Dorsolateral prefrontal cortex (tissue), 122 donors: ENCODE measurements at places on chromosomes 1 and 21.

- no peak for DNase-seq
These were observed 12.5 kb downstream of the EPS15 start for GRCh38 chr1:51506537-51506936.

DNA sequence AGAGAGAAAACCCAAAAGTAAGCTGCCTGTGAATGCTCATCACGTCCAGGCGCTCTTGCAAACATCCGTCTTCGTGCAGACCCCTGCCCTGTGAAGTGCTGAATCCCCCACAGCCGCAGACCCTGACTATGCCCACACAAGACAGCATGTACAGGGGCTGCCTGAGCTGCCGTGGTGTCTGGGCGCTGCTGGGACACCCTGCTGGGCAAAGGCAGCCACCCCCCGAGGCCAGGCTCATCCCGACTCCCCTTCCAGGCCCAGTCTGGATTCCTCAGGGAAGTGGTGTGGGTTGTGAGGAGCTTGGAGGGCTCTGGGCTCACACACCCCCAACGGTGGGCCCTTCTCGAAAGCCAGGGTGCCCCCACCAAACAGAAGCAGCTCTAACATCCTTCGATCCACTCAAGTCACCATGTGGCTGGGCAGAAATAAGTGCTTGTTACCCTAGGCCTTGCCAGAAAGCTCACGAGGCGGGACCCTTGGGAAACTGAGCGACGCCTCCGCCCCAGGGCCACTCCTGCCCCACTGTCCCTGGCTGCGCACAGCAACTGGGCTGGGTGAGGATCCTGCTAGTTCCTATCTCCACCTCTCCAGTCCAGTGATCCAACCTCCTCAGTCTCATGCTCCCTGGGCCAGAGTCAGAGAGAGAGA, 4.8 kb upstream of the WNT9A start:
- DNase-seq, result no peak

DNA sequence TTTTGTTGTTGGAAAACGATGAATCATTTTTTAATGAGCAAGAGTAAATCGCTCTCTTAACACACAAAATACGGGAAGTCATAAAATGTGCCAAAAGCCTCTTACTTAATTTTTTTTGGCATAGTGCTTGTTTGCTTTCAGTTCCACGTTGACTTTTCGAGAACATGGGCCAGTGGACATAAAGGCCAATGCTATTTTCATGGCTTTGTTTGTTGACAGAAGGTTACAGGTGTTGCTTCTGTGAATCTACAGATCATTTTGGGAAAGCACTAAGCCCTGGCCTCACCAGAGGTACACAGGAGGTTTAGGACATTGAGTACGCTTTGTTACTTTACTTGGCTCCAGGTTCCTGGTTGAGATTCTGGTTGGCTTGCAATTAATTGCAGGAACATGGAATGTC, 199.4 kb upstream of the HMCN1 start:
- DNase-seq, result no peak

GRCh38 chr1:228894442-228894989, 159.2 kb downstream of the RHOU start:
- DNase-seq, result no peak

DNA sequence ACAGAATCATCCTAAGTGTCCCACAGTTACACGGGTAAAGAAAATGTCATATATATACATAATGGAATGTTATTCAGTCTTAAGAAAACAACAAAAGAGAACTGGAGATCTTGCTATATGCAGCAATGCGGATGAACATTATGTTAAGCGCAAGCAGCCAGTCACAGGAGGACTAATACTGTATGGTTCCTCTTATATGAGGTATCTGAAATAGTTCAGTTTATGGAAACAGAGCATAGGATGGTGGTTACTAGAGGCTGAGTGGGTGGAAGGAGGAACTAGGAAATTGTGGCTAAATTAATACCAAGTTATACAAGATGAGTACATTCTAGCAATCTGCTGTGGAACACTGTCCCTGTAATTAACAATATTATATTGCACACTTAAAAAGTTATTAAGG, 834.3 kb downstream of the KCNT2 start:
- DNase-seq, result no peak

- DNase-seq, result no peak
These were observed 985 bp downstream of the SYT6 start for GRCh38 chr1:114152508-114153260.

DNA sequence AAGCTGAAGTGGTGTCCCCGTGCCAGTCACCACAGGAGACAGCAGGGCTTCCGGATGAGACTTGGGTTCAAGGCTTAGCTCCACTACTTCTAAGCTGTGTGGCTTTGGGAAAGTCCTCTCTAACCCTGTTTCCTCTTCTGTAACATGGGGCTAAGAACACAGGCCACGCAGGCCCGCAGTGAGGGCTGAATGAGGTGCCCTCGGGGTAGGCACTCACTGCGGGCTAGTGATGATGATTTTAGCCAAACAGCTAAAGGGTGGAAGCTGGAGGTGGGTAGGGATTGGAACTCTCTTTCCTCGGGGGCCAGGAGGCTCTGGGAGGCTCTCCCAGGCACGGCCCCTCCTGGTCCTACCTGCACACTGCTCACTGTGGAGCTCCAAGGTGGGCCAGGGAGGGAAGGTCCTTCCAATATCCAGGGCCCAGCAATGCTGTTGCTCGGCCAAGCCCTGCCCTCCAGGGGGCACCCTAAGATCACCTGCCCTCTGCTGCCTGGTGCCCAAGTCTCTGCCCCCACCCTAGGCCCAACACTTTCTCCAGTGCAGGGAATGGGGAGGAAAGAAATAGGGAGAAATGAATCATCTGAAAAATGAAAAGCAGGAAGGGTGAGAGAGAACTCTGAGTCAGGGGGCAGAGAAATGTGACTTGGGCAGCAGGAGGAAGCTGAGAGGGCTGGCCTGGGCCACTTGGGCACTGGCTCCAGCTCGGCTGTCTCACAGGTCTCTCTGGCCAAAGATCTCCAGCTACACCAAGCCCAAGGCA, 19.2 kb upstream of the EVA1B start:
- DNase-seq, result peak; percentile 36

DNA sequence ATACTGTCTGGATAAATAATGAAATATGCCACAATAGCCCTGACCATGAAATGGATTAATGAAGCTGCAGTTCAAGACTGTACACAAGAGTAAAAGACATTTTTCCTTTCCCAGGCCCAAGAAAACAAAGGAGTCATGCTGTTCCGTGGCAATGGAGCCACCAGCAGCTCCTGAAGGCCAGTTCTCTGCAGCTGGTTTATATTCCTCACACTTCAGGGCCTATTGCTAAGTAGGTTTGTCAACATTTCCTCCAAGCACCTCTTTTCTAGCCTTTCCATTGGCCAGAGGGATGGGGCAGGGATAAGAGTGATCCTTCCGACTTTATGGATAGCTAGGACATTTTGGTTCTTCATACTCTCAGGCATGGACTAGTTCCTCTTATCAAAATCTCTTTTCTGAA, 24.2 kb upstream of the RGL1 start:
- no peak for DNase-seq

DNA sequence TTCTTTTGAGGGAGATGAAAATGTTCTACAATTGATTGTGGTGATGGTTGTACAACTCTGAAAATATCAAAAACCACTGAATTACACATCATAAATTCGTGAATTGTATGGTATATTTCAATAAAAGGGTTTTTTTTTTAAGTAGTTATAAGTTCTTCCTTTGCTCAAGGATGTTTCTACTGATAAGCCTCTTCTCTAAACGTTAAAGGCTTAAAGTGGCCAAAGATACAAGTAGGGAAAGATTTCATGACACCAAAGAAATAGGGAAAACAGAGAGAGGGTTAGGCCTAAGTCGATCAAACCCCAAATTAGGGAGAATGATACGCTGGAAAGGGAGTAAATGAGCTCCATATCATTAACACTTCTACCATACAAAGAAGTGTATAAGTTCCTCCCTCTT, 4.1 kb downstream of the KDM5B start:
- no peak for DNase-seq

DNA sequence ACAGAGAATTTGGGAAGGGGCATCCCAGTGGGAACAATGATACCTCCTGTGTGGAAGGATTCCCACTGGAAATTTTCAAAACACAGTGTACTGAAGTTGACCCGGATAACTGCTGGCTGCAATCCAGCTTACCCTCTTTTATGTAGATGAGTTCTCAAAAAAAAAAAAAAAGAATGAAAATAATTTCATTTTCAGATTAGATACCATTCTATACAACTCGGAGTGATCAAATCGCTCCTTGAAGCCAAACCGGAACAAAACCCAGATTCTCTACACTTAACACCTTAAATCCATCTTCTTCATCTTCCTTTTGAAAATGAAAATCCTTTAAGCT, 69.1 kb downstream of the KAZN start:
- no peak for DNase-seq

DNA sequence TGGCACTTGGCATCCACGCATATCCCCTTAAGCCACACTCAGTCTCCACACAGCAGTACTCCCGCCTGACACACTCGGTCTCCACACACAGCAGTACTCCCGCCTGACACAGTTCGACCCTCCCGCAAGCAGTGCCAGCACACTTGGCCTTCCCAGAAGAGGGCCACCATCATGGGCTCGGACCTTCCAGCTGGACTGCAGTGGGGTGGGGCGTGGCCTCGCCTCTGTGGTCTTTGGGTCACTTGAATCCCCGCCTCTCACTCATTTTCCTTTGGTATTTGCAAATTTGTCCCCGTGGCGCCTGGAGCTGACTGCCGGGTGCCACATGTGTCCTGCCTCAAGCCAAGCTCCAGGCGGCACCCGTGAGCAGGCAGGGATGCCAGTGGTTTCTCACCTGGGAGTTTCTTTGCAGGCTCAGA, 63.7 kb downstream of the FAAP20 start:
- DNase-seq, result no peak

GRCh38 chr1:210363119-210363518, 34.4 kb downstream of the HHAT start:
- DNase-seq, result no peak

- no peak for DNase-seq
These were observed 1.4 kb downstream of the LRRC41 start for GRCh38 chr1:46301808-46302640.

GRCh38 chr1:180311011-180311730, 81.1 kb downstream of the LHX4 start:
- no peak for DNase-seq

DNA sequence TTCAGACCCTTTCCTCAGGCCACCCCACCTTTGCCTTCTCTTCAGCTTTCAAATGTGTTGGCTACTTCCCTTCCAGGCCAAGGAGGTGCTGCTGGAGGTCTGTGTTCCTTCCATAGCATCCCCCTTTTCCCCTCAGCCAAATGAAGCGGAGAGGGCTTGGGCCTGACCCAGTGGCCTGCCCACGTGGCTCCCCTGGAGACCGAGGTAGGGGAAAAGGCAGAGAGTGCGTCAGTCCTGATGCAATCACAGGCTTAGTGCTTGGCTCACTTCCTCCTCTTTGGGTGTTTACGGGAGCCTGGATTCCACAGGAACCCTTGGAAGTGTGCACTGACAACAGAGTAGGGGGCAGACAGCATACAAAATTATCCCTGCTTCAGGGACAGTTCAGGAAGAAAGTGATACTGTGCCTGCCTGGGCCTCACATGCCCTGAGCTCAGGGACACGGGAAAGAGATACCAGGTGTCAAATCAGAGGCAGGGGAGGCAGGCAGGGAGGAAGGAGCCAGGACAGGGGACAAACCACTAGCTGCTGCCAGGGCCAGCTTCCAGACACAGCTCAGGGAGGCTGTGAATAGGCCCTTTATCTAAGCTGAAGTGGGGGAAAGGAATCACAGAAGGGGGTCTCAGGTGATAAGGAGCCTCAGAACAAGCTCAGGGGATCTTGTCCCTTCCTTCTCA, 16.6 kb upstream of the PTP4A2 start:
- DNase-seq, result no peak

DNA sequence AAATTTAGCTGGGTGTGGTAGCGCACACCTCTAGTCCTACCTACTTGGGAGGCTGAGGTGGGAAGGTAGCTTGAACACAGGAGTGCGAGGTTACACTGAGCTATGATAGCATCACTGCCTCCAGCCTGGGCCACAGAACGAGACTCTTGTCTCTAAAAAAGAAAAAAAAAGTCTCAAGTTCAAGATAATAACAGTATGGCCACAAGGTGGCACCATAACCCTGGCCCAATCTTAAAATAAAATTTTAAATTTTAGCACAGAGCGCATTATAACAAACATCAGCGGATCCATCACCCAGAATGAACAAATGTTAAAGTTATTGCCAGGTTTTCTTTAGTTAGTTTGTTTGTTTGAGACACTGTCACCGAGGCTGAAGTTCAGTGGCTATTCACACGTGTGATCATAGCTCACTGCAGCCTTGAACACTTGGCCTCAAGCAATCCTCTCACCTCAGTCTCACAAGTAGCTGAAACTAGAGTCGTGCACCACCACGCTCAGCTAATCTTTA, 2.9 kb upstream of the HTR6 start:
- no peak for DNase-seq

GRCh38 chr1:111195002-111195684, 5.3 kb downstream of the DENND2D start:
- DNase-seq, result no peak

GRCh38 chr1:211939876-211940468, 95.4 kb downstream of the INTS7 start:
- DNase-seq, result no peak
